ENCODE measurements at places on chromosomes 2 and 18.
A peak's percentile ranks its signal among the peaks of the same experiment; 100 is the strongest.

GRCh38 chr2:205948496-205948837 lies 137.5 kb downstream of the INO80D start:
- no peak for DNase-seq

GRCh38 chr2:100262555-100263320 lies 59.6 kb downstream of the LONRF2 start:
- peak; percentile 68 for DNase-seq

- no peak for DNase-seq
These were observed 10.6 kb downstream of the KDSR start for GRCh38 chr18:63356272-63356896.

- no peak for DNase-seq
These were observed 19.6 kb downstream of the MBD2 start for GRCh38 chr18:54204883-54205282.

DNA sequence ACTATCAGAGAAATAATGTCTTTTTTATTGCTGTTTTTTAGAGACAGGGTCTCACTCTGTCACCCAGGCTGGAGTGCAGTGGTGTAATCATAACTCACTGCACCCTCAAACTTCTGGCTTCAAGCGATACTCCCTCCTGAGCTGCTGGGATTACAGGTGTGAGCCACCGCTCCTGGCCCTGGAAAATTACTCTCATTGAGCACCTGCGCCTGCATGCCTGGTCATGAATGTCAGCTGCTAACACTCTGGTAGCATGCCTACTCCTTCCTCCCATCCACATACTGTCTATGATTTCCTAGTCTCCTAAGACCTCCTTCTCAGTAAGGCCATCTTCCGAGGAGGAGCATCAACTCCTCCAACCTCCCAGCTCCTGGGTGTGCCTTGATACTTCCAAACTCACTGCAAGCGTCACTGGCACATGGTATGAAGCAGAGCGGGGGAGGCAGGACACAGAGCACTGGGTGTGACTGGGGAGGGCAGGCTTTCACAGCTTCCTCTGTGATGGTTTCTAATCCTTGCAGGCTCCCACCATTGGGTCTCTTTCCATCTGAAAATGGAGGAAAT lies 1.6 kb upstream of the MAP2 start:
- no peak for DNase-seq

DNA sequence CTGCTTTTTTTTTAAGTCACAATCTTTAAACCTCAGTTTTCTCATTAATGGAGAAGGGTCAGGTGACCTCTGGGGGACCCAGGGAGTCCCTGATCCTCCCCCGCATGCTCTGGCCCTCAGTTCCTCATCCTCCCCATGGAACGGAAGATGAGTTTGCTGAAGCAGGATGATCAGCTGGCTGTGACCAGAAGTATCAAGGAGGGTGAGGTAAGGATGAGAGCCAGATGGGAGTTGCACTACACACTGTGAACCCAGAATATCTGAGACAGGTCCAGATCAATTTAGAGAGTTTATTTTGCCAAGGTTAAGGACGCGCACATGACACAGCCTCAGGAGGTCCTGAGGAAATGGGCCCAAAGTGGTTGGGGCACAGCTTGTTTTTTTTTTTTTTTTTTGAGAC lies 3.8 kb downstream of the CATIP start:
- DNase-seq, result no peak

- DNase-seq, result no peak
These were observed 82.9 kb upstream of the RNF152 start for GRCh38 chr18:61975526-61976326.

DNA sequence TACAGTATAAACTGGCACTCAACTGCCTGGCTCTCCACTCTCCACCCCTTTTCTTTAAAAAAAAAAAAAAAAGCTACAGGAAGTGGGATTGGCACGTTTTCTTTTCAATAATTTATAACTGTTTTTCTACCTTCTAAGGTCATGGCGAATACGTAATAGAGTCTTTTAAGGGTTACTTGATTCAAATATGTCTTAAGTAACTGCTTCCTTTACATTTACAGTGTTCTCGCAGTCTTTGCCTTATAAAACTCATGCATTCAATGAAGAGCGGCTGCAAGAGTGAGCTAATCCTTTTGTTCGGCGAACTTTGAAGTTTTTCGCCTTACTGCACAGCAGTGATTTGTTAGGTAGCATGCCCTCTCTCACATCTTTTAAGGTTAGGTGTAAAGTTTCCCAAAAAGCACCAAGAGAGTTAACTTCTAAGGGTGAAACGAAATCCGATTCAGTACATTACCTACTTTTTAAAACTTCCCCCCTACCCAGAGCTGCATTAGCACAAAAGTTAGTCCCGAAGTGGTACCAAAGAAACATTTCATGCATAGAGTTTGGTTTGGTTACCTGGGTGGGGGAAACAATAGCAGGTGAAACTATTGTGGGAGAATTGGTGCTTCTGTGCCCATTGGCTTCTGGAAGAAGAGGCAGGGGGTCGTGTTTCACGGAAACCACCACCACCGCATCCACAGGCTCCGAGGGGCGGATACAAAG lies 2.0 kb downstream of the KCTD1 start:
- no peak for DNase-seq

DNA sequence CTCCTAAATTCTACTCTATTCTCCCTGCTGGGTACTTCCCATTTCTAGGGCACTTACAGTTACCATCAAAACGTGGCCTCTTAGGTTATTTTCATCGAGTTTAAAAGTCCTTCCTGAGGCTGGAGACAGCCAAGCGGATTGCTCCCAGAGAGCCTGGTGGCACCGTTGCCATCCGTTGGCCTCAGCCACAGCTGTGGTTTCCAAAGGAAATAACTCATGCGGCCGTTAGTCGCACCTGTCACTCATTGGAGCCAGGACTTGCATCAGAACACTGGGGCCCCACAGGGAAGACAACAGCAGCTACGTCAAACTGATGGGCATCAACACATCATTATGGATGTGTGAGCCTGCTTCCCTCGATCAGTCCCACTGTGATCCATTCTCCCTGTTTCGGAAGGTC lies 453.4 kb downstream of the BCL11A start:
- no peak for DNase-seq

DNA sequence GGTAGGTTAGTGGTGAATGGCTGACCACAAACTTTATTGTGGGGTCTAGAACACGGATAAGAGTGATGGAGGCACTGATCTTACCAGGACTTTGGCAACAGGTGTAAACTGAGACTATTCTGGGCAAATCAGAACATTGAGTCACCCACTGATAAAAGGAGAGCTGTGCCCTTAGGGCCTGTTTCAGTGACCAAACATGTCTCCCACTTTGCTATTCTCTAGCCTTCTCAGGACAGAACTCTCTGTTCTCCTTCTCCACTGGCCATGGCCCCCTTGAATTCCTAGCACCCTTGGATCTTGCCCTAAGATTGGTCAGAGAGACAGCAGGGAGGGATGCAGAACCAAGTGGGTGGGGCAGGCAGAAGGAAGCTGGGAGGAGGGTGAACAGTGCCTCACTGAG lies 18.3 kb downstream of the TRPM8 start:
- DNase-seq, result no peak

DNA sequence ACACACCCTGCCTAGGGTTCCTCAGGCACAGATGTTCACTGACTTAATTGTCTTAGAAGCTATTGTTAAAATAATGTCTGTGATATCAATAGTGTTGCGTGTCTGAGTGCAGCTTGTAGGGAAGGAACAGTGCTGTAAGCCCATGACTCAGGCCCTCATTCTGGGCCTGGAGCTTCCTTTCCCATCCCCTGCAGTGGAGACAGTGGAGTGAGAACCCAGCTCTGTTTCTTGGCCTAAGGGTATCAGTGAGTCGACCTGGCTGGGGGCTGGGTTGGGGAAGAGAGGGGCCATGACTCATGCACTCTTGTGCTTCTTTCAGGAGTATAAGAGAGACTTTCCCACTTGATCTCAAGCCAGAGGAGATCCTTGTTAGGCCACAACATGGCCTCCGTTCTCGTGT lies 106.8 kb downstream of the HRH4 start:
- no peak for DNase-seq

GRCh38 chr2:240479111-240479501 lies 43.6 kb downstream of the GPC1 start:
- DNase-seq, result no peak

DNA sequence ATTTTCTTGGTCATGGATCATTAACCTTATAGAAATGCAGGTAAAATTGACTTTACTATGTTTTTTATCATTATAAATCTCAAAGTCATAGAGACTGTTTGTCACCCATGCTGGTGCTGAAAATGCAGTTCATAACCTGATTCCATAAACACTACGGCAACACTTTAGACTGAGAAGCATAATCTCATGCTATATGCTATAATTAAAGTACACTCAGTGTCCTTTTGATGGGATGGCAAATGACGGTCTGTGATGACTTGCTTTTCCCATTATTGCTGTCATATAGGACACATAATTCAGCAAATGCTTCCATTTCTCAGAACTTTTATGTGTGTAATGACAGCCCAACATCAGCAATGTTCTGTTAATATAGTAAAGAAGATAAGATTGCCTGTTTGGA lies 162.9 kb downstream of the CD226 start:
- no peak for DNase-seq

GRCh38 chr18:61702007-61702406 lies 190.8 kb downstream of the RNF152 start:
- DNase-seq, result no peak

DNA sequence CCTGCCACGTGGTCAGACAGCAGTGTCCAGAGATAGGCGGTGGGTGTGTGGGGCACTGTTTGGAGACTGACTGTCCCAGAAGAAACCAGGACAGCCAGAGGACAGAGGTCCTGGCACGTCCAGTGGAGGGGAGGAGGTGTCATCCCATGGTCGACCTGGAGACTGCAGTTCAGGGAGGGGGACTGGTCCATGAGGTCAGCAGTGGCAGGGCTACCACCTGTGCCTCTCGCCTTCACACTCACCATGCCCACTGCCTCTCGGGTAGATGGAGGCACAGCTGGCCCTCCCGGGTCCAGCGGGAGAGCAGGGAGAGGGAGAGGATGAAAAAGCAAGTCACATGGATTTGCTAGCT lies 53.9 kb downstream of the INHBB start:
- DNase-seq, result no peak

- no peak for DNase-seq
These were observed 290.4 kb upstream of the POU3F3 start for GRCh38 chr2:104563398-104563996.

GRCh38 chr2:65791404-65791975 lies 359.1 kb upstream of the SPRED2 start:
- DNase-seq, result no peak

DNA sequence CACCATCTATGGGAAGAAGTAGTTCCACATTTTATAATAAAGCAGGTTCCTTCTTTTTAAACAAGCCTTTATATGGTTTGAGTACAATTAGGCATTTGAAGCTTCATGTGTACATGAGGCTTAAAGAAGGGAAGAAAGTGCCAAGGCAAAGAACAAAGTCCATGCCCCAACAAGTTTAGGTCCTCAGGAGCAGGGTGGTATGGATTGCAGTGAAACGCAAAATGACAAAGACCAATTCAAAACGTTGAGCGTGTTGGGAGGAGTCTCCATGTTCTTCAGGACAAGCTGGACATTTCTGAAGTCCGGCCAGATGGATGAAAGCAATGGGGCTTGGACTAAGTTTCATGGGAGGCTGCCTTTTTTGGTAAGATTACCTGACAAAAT lies 78.8 kb upstream of the FZD5 start:
- DNase-seq, result no peak

GRCh38 chr2:112839407-112840067 lies 3.0 kb upstream of the IL1B start:
- no peak for DNase-seq

DNA sequence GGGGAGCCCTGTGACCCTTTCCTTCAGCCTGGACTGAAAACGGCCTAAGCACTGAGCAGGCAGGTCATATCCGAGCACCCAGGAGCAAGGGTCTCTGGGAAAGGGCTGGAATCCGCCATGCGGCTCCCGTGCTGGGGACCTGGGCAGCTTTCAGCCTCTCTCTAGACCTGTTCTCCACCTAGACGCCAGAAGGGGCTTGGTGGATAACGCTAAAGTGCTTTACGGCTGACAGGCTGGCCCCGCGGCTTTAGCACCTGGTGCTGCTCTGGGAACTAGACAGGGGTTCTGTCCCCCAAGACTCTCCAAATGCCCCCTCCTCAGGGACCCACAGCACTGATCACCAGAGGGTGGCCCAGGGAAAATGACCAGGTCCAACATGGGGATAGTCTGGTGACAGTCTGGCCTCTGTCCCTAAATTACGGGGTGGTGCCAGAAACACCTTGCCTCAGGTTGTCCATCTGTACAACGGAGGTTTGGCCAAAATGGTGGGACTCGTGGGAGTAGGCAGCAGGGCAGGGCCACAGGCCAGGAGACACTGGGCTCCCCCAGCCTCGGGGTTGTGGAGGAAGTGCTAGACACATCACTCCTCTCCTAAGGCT lies 13.0 kb downstream of the SDC1 start:
- DNase-seq, result no peak

- DNase-seq, result no peak
These were observed 63.8 kb downstream of the KLF7 start for GRCh38 chr2:207101984-207102383.

GRCh38 chr2:226030788-226031646 lies 631.5 kb downstream of the NYAP2 start:
- peak; percentile 26 for DNase-seq

GRCh38 chr18:13813271-13813849 lies 10.6 kb upstream of the MC5R start:
- DNase-seq, result peak; percentile 72

DNA sequence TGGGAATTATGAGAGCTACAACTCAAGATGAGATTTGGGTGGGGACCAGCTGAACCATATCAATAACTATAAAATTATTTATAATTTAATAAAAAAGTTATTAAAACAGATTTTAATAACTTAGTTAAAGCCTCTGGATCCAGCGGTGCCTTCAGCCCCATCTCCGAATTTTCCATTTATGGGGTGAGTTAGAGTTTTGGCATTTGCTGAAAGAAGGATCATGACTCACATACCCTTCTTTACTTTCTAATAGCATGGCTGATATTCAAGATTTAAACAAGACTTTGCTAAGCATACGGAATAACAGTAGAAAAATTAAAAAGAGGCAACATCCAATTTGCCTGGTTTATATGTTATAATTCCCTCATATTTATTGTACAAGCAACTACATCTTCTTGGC lies 94.5 kb downstream of the RDH14 start:
- DNase-seq, result no peak

DNA sequence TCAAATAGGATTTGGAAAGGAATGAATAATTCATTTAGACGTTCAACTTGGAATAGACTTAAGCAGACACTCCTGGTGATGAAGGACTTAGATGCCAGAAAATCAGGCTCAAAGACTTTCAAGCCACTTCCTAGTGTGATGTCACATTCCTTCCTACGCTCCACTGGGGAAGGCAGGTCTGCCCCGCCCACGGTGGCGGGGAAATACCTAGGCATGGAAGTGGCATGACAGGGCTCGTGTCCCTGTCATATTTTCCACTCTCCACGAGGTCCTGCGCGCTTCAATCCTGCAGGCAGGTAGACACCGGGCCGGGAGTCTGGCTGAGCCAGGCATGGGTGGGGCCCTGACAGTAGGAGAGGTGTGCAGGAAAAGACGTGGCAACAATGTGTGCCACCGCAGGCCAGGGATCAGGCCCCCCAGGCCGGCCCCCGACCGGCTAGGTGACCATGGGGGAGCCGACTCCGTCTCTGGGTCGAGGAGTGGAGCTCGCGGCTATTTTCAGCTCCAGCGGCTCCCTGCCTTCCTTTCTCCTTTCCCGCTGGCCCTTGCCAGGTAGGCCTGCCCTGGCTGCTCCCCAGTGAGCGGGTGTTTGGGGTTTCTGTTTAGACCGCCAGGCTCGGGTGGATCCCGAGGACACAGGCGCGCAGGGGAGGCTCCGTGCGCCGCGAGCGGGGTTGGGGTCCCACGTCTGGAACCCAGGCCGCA lies at the start of gene IL1RL2:
IL1RL2 (plus strand) TSS at position 233 of the 705 bp plus-strand sequence. CDS start 845 bp downstream, outside the sequence.
- DNase-seq, result peak; percentile 62
